NCI-H524 (cell line): ENCODE measurements at places on chromosomes 11 and 22.

- DNase-seq, result peak; percentile 13
Observed at GRCh38 chr11:82775736-82776346, 42.2 kb upstream of the FAM181B start.

GRCh38 chr11:100791103-100791502 is 104.0 kb downstream of the ARHGAP42 start:
- DNase-seq, result no peak

DNA sequence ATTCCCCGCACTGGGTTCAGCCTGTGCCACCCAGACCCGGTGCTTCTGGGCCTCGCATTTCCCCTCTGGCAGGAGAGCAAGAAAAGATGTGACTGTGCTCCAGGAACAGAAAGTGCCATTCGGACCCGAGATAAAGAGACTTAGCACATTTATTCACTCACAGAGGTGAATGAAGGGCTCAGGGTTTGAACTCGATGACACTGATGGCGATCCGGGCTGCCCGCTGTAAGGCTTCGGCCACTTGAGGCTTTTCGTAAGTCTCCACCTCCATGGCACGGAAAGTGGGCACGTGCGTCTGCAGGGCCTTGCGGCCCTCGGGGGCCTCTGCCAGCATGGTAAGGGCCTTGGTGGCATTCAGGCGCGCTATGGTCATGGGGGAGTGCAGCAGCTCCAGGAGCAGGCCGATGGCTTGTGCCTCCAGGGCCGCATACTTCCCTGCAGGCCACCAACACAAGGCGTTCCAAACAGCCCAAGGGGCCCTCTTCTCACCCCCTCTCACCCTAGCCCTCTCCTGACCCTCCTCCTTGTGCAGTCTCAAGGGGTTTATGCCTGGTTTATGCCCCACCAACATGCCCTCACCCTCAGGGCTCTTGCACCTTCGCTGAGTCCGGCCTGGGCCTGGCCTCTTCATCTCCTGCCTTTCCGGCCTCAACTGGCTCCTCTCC is 10.9 kb upstream of the GNAZ start:
- DNase-seq, result no peak

DNA sequence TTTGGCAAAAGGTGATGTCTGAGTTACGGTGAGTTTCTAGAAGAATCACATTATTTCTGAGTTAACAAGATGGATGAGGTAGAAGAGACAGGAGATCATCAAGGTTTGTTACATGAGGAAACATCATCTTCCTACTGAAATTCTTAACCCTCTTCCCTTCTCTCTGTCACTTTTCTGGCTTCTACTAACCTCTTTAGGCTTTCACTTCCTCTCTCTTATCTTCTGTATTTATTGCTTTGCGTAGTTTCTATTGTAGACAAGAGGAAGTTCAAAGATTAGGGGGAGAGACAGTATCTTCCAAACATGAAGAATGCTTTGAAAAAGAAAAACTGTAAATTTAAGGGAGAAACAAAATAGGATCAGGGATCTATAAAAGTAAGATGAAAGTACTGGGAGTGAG is 75.4 kb downstream of the TRPC6 start:
- DNase-seq, result no peak

GRCh38 chr11:109859045-109859724 is 234.0 kb upstream of the ZC3H12C start:
- no peak for DNase-seq

DNA sequence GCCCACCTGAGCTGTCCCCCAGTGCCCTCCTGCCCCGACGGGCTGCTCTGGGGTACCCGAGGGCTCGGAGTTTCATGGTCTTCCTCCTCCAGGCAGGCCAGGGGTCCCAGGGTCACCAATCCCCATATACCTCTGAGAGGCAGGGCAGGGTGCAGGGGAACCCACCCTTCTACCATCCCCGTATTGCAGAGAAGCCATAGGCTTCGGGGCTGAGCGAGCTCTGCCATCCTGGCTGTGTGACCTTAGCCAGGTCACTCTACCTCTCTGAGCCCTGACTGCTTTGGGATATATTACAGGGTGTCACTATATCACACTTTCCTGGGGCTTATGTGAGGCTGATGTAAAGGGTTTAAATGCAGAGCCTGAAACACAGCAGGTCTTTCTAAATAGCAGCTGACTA is 57.4 kb downstream of the NAT10 start:
- DNase-seq, result no peak
